Epithelial cell of proximal tubule (primary cell): ENCODE measurements at places on chromosomes 3 and 15. TPM values are rescaled to one million over a fixed set of nuclear protein-coding genes. Genes with fewer than 3 reads are reported as not detected.

The CCR9 gene
- 0.17 TPM in 1 of 2 replicates, not detected in the other for total RNA-seq

- DNase-seq: no peak
Measured at GRCh38 chr3:123286308-123287023, 84.7 kb downstream of the SEC22A start.

GRCh38 chr15:72866182-72866581 is 82.6 kb upstream of the ADPGK start:
- no peak for DNase-seq

DNA sequence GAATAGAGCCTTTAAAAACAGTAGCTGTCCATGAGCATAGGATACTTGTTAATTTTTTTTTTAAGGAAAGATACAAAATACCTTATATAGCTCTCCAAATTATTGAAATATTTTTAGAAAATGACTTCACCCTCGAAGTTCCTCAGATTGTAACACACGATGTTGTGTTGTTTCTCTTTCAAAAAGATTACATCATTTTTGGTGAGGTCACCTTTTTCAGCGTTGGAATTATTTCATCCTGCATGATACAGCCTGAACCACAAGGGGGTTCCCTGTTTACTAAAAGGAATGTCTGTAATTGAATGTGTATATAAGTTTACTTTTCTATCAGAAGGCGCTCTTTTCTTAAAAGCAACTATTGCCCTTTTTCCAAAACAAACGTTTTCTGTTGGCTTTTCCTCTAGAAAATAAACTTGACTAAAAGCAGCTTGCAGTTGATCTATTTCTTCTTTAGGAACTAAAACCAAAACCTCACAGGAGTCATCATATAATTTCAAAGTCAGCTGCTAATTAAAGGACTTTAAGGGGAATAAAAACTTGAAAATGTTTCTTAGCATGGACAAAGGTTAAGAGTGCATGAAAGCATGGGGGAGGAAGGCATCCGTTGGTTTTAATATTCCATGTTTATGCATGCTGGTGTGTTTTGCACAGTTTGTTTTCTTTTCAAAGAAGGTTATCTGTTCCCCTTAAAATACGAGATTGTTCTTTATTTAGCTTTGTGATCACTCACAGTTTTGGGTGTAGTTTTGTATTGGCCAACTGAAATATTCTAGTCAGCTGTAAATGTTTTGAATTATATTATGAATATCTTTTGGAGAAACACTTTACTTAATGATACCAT is 29.4 kb downstream of the LYSMD4 start:
- DNase-seq: peak; percentile 87

DNA sequence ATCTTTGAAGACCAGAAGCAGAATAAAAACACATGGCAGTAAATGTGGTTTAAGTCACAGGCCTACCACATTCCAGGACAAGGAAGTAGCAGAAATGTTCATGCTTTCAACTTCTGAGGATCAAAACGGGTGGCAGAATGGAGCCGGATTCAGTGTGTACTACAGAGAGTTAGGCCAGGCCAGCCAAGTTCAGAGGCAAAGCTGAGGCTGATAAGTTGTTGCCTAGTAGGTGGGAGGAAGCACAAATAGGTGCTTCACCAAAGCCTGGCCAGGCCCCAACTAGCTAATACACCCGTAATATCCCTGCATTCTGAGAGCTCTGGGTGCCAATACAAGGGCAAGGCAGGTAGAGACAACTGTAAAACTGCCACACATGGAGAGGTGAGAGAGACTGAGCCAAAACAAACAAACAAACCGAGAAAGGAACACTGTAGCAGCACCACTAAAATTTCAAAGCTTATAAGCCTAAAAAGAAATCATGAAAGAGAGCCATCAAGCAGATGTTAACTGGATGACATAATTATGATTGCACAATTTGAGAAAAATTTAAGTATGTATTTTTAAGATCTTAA is 156.4 kb upstream of the CBLB start:
- DNase-seq: no peak
